ENCODE measurements at places on chromosomes 13 and 19.

DNA sequence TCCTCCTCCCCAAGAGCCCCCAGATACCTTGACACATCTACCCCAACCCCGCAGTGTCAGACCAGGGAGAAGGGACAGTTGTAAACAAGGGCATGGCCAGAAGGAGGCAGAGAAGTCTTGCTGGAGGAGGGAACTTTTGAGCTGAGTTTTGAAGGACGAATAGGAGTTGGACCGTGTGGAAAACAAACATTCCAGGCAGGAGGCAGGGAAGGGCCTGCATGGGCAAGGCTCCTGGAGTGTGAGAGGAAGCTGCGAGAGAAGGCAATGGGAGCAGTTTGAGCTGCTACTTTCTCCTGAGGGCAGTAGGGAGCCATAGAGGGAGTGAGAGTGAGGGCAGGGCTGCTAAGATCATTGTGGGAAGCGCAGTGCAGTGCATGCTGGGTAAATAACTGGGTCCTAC lies 23.3 kb downstream of the IL12RB1 start:
- DNase-seq, result peak; percentile 33

DNA sequence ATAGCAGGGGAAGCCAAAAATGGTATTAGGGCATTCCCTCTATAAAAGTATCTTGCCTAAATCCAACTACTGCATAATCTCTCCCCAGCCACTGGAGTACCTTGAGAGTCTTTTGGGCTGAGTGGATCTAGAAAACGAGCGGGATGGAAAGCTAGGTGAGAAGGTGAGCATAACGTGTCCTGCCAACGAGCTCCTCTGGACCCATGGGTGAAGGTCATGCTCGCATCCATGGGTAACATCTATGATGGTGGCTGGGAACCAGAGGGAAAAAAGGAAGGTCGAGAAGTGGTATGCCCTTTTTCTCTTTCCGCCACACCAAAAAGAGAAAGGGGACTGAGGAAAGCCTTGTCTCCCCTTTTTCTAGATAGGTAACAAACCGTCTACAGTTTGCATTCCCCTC lies 63.0 kb downstream of the ZNF208 start:
- DNase-seq, result no peak

- DNase-seq, result no peak
Observed at GRCh38 chr19:34459614-34460013, 21.9 kb upstream of the WTIP start.

DNA sequence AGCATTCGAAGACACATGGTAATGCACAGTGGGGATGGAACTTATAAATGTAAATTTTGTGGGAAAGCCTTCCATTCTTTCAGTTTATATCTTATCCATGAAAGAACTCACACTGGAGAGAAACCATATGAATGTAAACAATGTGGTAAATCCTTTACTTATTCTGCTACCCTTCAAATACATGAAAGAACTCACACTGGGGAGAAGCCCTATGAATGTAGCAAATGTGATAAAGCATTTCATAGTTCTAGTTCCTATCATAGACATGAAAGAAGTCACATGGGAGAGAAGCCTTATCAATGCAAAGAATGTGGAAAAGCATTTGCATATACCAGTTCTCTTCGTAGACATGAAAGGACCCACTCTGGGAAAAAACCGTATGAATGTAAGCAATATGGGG lies 16.2 kb upstream of the ZNF763 start:
- no peak for DNase-seq

GRCh38 chr13:56865416-56865815 lies 275.3 kb upstream of the PRR20A start:
- no peak for DNase-seq

DNA sequence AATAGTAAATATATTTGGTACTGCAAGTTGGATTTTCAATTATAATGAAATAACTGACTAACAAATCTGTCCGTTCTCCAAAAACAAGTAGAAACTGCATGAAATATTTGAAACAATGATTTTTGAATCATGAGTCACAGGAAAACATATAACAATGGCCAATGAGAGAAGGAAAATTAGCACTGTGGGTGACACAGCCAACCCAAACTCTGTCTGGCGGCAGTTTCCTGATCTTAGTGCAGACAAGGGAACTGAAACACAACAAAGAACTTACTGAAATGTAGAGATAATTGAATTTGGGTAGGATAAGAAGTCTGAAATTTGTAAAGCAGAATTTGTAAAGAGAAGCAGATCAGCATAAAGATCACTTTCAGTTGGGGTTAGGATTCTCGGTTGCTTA lies 2743.3 kb upstream of the PCDH20 start:
- DNase-seq, result no peak

DNA sequence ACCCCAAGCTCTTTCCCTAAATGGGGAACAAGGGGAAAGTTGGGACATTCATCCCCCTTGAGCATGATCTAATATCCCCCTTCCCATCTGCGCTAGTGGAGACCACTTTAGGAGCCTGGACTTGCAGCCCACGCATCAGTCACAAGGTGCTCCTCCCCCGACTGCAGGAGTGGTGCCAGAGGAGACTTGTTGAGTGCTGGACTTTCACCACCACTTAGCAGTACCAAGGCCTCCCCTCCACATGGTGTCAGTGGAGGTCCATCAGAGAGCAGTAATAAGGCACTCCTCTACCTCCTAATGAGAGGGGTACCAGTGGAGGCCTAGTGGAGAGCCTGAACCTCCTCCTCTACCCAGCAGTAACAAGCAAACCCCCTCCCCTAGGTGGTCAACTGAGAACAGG lies 22.5 kb downstream of the CAB39L start:
- peak; percentile 21 for DNase-seq

DNA sequence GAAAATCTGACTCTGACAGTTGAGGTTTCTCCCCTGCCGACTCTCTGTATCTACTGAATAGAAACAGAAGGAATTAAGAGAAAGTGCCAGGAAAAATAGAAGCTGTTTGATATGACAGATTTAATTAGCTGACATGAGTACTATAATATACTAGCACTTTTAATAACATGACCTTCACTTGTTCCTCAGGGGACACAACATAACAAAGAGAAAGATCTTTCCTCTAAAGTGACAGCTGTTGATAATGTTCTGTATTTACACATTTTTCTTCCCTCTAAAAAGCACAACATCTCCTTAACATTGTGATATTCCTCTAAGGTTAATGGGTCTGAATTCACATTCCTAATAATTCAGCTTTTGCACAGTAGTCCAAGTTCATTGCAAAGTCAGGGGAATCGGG lies 1136.0 kb downstream of the PCDH17 start:
- DNase-seq, result no peak

DNA sequence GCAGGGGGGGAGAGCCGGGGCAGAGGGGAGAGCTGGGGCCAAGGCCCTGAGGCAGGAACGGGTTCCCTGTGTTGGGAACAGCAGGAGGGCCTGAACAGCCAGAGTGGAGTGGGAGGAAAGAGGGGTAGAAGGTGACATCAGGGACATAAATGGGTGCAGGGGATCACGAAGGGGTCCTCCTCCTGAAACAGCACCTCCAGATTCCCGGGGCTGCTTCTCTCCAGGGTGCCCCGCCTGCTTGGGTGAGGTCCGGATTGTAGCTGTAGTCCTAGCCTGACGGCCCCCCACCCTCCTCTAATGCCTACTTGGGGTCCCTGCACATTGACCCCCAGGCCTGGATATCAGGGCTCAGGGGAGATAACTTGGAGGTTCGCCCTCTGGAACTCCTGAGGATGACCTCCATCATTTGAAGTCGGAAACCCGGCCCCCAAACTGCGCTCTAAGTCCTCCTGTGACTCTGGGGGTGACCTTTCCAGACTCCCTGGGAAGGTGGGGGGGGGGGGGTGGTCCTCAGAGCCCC lies 473 bp upstream of the SCN1B start:
- no peak for DNase-seq

GRCh38 chr19:2013683-2013961 lies 1.9 kb downstream of the BTBD2 start:
- DNase-seq, result no peak

DNA sequence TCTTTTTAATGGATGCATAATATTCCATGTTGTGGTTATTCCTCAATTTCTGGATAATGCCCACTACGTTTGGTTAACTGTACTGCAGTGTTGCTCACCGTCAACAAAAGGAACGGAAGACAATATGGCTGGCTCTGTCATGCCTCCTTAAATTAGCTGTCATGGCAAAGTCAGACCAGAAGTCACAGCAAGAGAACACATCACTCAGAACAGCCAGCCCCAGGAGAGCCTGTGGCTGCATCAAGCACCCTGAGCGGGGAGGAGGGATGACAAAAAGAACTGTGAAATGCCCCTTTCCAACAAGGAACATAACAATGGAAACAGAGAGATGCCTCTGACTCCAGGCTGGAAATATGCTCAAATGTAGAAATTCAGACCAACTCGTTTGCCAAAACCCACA lies 366.0 kb upstream of the ZNF507 start:
- no peak for DNase-seq

- DNase-seq, result no peak
Observed at GRCh38 chr19:11480715-11481533, at the start of gene ELAVL3. Gene ELAVL3, minus strand, starts transcription at chr19:11481046. Its CDS starts 438 bp downstream, at chr19:11480608.

DNA sequence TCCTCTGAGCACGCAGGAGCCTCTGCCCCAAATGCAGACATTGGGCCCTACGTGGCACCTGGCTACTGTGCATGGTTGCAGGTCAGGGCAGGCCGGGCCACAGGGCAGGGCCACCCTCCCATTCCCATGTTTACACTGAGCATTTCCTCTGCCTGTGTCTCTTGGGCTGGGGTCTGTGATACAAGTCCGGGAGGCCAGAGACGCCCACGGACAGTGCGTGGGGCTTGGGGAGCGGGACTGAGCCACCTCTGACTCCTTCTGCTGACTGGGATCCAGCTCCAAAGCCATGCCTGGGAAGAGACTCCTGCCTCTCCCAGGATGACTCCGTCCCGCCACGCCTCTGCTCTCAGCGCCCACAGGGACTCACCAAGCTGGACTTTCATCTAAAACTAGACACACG lies 18.8 kb downstream of the GAS6 start:
- no peak for DNase-seq

GRCh38 chr19:38544569-38545315 lies 73.0 kb downstream of the MAP4K1 start:
- no peak for DNase-seq

- DNase-seq, result no peak
Observed at GRCh38 chr13:98761986-98762616, 9.6 kb upstream of the SLC15A1 start.

DNA sequence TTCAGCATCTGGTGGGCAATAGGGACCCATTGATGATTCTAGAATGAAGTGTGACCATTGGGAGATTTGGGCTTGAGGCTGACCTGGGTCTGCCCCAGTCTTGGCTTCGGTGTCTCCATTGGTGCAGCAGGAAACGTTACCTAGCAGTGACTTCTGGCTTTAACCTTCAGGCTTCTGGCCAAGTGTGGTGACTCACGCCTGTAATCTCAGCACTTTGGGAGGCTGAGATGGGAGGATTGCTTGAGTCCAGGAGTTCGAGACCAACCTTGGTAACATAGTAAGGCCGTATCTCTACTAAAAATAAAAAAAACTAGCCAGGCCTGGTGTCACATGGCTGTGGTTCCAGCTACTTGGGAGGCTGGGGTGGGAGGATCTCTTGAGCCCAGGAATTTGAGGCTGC lies 7.2 kb downstream of the FCHO1 start:
- DNase-seq, result no peak

DNA sequence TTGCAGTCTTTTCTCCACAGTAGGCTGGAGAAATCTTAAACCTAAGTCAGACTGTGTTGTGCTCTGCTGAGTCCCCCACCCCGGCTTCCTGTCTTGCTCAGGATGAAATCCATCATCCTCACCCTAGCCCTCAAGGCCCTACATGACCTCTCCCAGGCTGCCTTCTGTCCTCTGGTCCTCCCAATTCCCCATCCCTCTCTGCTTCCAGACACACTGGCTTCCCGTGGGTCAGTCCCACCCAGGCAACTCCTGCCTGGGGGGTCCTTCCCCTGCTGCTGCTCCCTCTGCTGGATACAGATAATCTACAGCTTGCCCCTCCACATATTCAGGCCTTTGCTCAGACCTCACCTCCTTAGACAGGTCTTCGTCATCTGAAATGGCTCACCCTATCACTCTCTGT lies 18.4 kb upstream of the CBY2 start:
- DNase-seq, result no peak

GRCh38 chr13:99214232-99214631 lies 13.6 kb downstream of the UBAC2 start:
- DNase-seq, result no peak

DNA sequence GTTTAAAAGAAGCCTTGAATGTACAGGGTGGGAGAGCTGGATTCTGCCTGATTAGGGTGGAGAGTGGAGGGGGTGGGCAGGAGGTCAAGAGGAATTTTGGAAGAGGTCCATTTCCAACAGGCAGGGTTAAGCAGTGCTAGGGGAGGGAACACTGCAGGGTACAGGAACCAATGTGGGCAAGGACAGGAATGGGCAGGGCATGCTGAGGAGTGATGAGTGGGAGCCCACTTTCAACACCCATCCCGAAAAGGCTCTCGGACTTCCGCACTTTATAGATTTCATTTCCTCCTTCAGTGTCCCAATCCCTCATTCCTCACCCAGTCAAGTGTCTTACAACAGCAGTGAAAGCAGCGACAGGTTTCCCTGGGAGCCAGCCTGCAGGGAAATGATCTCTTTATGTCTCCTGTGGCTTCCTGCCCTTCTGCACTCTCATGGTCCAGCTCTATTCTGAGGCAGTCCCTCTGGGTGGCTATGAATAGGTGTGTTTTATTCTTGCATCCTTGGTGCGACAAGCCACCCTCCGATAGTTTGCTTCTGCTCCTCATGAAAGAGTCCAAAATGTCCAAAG lies 50.5 kb upstream of the ZNF507 start:
- no peak for DNase-seq

DNA sequence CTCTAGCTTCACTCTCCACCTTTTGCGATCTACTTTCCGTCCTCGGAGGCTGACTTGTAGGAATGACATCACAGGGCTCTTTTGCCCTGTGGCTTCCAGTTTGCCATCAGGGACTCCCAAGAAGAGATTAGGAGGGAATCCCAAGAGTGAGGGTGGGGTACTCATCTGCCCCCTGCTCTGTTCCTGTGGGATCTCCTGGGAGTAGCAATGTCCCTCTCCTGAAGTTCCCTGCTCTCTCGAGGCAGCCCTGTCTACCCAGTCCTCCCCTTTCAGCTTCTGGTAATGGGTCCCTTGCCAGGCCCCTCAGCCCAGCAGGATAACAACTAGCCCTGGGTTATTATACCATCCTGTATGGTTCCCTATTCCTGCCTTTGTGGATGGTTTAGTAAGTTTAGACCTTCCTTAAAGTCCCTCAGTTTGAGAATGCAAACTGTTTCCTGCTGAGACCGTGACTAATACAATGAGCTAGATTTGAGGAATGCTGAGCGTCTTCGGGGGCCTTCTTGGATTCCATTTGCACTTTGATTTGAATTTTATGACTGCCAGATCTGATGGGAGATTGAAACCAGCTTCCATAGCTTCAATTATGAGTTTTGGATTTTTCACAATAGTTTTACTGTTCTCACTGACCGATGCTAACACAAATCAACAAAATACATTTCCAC lies 73.7 kb upstream of the IPO5 start:
- no peak for DNase-seq

All from endothelial cell (in vitro differentiated cells).